ENCODE measurements at places on chromosomes 13 and 19. TPM values are rescaled to one million over a fixed set of nuclear protein-coding genes. Genes with fewer than 3 reads are reported as not detected.

- DNase-seq, result no peak
Measured at GRCh38 chr19:41577144-41577830, 1.3 kb downstream of the CEACAM21 start.

DNA sequence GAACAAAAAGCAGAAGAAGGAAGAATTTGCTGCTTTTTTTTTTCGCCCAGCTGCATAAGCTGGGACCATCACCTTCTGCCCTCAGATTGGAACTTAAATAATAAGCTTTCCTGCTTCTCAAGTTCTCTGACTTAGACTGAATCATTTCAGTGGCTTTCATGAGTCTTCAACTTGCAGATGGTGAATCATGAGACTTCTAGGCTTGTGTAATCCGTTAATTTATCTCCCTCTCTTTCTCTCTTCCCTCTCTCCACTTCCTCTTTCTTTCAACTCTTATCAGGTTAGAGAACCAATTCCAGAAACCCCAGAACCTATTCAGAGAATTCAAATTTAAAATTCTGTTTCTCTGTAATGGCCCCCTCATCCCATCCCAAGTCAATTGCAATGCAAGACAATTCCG lies 1153.7 kb downstream of the PCDH9 start:
- peak; percentile 34 for DNase-seq

DNA sequence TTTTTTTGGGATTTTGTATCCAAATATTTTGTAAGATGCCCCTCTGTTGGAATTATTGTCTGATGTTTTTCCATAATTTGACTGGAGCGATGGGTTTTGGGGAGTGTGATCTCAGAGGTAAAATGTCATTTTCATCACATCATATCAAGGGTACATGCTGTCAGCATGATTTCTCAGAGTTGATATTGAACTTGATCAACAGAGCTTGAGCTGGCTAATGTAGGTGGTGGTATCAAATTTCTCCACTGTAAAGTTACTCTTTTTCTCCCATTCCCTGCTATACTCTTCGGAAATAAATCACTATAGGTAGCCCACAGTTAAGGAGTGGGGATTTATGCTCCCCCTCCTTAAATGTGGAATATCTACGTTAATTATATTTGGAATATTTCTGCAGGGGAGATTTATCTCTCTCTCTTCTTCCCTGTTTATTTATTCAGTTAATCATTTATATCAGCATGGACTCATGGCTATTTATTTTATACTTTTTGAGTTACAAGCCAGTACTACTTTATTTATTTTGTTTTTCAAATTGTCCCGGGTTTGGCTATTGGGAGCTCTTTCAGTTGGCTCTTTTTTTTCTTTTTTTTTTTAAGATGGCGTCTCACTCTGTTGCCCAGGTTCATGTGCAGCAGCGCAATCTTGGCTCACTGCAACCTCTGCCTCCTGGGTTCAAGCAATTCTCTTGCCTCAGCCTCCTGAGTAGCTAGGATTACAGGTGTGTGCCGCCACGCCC lies 8.8 kb downstream of the SETDB2 start:
- DNase-seq, result no peak

GRCh38 chr13:110743687-110744086 lies 30.2 kb downstream of the ING1 start:
- DNase-seq, result no peak

DNA sequence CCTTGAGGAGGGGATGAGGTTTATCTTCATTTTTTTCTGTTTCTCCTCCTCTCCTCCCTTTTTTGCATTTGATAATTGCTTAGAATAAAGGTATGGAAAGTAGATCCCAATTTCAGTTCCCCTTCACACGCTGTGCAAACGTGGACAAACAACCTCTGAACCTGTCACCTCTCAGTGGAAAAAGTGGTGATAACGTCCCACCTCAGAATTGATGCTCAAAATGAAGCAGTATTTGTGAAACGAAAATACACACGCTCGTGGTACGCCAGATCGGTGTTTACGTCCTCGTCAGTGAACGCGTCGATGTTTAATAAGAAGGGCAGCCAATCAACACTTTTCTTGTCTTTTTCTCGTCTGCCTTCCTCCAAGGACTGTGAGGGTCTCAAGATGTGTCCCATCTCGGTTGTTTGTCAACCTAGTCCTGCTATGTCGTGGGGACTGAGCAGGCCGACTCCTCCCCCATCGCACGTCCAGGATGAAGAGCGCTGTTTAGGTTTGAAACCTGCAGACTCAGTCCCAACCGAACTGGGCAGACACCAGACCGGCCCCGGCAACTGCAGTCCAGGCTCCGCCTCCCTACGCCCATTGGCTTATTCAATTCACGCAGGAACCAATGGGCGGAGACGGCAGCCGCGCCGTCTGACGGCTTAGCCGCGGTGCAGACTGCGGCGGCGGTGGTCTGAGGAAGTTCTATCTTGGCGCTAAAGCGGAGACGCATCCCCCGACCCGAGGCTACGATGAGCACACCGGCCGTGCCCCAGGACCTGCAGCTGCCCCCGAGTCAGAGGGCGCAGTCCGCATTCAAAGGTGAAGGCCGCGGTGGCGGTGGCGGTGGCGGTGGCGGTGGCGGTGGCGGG lies at the start of gene CKAP2:
Gene CKAP2, plus strand, starts transcription at position 659 of the 857 bp plus-strand sequence. Its CDS starts 79 bp downstream, at position 738.
- DNase-seq, result peak; percentile 97

- no peak for DNase-seq
Measured at GRCh38 chr13:114142640-114143490, 10.4 kb upstream of the RASA3 start.

GRCh38 chr19:7515645-7516151 lies at the start of gene ZNF358:
TSS of gene ZNF358 (plus strand) at chr19:7516103. CDS start at chr19:7519243, 3,140 bp downstream.
- no peak for DNase-seq

- DNase-seq, result no peak
Measured at GRCh38 chr13:27917121-27917947, 2.5 kb upstream of the PDX1 start.

- DNase-seq, result no peak
Measured at GRCh38 chr13:46150134-46150693, 31.8 kb downstream of the LCP1 start.

DNA sequence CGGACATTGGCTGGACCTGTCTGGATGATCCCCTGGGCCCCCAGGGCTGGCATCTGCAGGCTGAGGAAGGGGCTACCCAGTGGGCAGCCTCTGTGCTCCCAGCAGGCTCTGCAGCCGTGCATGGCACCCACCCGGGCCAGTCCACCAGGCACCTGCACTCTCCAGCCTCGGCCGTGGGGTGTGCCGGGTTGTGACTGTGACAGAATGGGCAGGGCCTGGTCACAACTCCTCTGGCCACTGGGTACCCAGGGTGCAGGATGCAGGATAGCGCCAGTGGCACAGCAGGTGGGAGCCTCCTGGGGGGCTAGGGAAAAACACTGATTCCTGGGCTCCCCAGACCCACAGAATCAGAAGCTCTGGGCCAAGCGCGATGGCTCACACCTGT lies 10.0 kb downstream of the PEX11G start:
- no peak for DNase-seq

GRCh38 chr19:5293612-5294378 lies 46.8 kb downstream of the PTPRS start:
- DNase-seq, result no peak

DNA sequence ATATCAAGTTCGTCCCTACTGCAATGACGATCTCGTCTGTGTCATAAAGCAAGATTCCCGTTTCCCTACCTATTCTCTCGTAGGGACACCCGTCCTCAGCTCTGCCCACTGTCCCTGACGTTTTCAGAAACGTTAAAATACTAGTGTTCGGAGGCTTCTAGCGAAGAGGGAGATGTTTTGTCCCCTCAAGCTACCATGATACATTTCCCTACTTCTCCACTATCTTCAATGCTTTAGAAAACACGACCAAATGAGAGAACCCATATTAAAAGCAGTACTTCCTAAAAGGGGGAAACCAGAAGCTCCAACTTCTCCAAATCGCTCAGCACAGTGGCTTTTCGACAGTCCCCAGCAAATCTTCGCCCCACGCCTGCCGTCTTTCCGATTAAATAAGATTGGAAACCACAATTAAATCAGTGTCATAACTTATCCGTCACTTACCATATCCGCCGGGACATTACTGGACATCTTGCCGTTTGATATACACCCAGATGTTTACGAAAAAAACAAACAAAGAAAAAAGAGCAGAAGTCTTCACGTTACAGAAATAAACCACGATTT lies 1.3 kb downstream of the UBL3 start:
- DNase-seq, result peak; percentile 57

GRCh38 chr19:2728783-2729387 lies 7.7 kb upstream of the DIRAS1 start:
- DNase-seq, result no peak

DNA sequence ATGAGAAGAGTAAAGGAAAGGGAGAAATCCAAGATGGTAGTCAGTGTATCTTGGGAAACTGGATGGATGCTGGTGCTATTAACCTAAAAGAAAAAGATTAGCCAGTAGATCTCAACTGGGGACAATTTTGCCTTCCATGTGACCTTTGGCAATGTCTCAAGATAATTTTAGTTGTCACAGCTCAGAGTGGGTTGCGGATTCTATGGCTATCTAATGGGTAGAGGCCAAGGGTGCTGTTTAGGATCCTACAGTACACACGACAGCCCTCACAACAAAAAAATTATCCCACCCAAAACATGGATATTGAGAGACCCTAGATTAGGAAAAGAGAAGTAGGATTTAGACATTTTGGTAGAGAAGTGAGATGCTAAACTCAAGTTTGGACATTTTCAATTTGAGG lies 258.9 kb downstream of the GPC5 start:
- no peak for DNase-seq

DNA sequence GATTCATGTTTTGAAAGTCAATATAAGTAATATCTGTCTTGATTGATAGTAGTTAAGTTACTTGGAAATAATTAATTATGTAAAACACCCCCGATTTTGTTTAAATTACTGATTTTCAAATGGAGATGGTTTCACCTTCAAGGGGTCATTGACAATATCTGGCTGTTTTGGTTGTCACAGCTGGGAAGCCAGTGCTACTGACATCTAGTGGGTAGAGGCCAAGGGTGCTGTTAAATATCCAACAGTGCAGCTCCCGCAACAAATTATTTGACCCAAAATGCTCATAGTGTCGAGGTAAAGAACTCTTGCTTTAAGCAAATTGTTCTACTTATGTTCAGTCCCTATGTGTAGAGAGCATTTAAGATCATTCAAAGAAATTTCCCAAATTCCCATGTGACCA lies 50.6 kb upstream of the PCDH20 start:
- peak; percentile 54 for DNase-seq

- DNase-seq, result no peak
Measured at GRCh38 chr13:42495255-42495654, 78.7 kb upstream of the TNFSF11 start.

- DNase-seq, result no peak
Measured at GRCh38 chr13:50518131-50518530, 325.4 kb downstream of the DLEU7 start.

DNA sequence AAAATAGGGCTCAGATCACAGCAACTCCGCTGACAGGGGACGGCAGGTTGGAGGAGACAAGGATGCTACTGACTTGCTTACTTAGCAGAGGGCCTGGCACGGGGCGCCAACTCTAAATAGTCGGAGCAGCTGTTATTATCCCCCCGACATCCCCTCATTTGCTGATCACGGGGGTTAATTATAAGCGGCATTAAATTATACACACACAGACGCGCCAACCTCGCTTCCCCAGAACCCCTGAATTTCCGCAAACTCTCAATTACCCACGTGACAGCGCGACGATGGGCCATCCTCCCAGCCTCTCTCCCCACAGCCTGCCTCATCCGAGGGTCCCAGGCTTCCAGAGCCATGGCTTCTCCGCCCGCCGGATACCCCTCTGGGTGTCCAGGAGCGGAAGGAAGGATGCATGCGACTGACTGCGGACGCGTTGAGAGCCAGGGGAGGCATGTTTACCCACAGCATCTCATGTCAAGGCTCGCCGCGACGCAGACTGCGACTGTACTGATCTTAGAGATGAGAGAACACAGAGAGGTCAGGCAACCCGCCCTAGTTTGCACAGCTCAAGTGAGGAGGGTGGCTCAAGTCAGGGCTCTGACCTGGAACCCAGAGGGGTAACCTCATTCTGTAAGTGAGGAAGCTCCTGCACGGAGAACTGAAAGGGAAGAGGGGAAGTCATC lies 5.7 kb downstream of the PTPRS start:
- DNase-seq, result no peak

- DNase-seq, result no peak
Measured at GRCh38 chr19:45021971-45022370, 16.9 kb upstream of the CLASRP start.

LHB gene
- total RNA-seq, result not detected

NBEA gene
- total RNA-seq, result 4.0 TPM

CCDC61 gene
- 13.5 TPM for total RNA-seq

MCOLN1 gene
- total RNA-seq, result 3.9 TPM

TINCR gene
- not detected for total RNA-seq

ZNF729 gene
- not detected for total RNA-seq

SLC8A2 gene
- total RNA-seq, result 0.22 TPM

CD177 gene
- total RNA-seq, result not detected

AMER2 gene
- not detected for total RNA-seq
